ENCODE measurements at places on chromosomes 5 and 9.

DNA sequence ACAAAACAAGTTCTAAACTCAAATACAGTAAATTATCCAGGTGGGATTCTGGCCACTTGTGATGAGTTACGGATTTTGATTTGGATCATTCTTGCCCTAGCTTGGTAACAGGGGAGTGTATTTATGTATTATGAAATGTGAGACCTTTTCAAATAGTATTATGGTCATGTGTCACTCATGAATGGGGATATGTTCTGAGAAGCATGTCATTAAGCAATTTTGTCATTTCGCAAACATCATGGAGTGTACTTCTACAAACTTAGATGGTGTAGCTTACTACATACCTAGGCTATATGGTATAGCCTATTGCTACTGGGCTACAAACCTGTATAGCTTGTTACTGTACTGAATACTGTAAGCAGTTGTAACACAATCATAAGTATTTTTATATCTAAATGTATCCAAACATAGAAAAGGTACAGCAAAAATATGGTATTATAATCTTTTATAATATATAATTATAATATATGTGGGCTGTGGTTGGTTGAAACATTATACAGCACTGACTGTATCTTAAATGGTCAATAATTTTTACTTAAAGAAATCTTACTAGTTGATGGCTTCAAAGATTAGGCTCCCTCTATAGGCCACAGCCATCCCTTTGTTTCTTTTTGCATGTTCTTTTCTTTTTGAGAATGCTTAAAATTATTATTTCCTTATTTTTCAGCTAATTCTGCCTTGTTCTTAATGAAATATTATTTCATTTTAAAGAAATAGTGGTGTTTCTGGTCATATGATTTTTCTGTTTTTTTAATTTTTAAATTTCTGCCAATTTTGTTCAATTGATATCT is 128.4 kb downstream of the MAST4 start:
- no peak for DNase-seq

DNA sequence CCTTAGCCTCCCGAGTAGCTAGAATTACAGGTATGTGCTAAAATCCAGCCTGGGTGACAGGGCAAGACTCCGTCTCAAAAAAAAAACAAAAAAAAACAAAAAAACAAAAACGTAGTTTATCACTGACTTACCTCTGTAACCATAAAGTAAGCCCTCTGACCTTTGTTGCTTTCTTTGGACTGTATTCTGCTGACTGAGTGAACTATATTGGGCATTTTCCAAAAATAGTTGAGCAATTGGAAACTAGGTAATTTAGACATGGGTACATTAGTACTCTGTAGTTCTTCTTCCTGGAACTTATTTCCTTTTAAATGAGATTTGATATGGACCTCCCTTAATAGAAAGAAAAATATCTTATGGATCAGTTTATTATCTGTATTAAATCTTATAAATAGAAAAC is 66.6 kb downstream of the ANKHD1 start:
- no peak for DNase-seq

DNA sequence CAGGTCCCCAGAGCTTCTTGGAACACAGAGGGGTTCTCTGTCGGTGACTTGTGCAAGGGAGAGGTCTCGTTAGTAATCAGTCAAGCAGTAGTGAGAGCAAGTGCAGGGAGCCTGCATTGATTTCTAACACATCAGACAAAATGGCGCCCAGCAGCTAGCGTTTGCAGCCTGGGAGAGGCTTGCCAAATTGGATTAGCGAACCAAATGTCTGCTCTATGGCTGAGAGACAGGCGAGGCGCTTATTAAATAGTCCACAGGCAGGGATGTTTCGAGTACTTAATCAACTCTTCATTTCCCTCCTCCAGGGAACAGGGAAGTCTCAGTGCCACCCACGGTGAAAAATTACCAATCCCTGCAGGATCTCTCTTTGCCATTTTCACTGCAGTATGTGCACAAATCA is 131.4 kb upstream of the SHB start:
- DNase-seq, result no peak

DNA sequence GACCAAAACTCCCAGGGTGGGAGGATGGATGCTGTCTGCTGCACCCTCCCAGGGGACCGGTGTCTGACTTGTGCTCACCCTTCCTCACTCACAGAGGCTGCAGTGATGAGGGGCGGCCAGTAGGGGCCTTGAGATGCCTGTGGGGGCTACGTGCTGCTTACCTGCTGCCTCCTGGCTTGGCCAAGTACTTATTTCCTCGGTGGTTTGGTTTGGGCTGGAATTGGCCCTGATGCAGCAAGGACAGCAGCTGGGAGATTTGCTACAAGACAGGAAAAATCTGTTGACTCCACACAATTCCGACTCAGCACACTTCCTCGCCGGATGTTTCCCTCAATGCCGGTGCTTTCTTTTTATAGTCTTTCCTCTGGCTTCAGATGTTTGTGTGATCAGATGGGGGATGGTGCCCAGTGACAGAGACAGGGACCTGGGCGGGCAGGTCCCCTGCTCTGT is 6.6 kb downstream of the PCDH12 start:
- DNase-seq, result no peak

DNA sequence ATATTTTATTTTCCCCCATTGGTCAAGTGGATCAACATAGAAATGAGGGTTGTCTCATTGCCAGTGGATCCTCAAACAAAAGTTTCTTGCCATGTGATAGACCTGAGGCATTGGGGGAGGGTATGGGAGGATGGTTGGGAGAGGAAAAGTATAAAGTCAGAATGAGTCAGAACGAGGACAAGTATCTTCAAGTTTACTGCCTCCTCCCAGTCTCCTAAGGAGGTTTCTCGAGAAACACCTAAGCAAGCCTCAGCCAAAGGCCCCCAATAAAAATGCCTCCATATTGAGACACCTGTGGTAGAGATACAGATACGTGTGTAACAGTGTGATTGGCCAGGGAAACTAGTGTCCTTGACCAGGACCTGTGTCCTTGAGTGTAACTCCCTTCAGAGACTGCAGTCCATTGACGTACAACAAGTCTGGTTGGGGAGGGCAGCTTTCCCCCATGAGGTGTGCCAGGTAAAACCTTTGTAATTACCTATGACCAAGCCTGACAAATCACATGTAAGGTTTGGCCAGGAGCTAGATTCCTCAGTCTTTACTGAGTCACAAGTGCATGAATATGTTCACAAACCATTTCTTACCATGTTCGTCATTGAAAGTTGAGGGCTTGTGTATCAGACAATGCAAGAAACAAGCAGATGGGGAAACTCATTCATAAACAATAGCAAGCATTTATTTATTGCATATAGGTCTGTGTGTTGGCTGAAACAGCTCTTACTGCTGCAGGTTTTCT is 198.6 kb upstream of the SH3GL2 start:
- no peak for DNase-seq

DNA sequence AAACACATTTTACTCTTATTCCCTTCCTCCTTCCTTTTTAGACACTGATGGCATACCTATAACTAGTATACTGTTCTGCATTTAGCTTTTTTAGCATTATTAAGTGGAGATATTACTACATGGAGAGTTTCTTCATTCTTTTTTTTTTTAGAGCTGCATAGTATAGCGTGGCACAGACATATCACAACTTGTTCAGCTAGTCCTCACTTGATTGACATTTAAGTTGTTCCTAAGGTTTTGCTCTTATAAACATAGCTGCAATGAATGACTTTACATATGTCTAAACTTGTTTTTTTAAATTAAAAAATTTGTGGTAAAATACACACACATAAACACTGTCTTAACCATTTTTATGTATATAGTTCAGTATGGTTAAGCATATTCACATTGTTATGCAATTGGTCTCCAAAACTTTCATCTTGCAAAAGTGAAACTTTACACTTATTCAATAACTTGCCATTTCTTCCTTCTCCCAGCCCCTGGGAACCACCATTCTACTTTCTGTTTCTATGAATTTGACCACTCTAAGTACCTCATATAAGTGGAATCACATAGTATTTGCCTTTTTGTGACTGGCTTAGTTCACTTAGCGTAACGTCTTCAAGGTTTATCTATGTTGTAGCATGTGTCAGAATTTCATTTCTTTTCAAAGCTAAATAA is 48.7 kb downstream of the ANKDD1B start:
- no peak for DNase-seq

DNA sequence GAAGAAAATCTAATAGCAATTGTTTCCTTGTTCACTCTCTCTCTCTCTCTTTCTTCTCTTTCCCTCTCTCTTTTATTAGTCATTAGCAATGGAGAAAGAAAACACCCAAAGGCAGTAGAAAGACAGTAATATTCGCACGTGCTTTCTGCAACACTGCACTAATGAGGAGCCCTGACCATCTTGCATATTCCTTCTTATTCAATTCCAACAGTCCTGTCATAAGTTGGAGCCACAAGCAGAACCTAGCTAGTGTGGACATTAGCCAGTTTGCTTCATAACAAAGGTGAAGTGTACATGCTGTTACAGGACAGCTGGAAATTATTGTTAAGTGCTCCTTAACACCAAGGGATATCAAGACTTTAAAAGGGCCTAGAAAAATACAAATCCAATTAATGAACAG is 63.4 kb downstream of the TRIM32 start:
- DNase-seq, result no peak

DNA sequence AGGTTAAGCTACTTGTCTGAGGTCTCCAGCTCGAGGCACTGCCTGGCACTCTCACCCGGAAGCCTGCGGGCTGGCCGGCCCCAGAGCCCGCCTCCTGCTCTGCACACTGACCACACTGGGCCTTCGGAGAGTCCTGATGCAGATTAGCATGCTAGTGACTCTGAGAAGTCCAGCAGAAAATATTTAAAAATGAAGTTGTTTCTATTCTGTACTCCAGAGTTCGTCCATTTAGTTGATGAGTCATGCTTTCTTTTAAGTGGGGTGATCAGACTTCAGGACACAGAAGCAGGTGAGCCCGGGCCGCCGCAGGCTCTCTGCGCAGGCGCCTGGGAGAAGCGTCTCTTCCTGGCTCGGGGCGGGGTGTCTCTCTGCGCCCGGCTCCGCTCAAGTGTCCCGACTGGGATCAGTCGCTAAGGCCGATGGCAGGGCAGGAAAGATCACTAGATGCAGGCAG is 32.5 kb downstream of the FAM240B start:
- DNase-seq, result no peak

GRCh38 chr5:91976451-91976850 is 593.3 kb upstream of the ARRDC3 start:
- DNase-seq, result no peak

- DNase-seq, result no peak
These were observed 5.1 kb upstream of the ORM1 start for GRCh38 chr9:114317665-114318357.

- DNase-seq, result no peak
These were observed 344.1 kb downstream of the TMEM38B start for GRCh38 chr9:106038266-106039001.

DNA sequence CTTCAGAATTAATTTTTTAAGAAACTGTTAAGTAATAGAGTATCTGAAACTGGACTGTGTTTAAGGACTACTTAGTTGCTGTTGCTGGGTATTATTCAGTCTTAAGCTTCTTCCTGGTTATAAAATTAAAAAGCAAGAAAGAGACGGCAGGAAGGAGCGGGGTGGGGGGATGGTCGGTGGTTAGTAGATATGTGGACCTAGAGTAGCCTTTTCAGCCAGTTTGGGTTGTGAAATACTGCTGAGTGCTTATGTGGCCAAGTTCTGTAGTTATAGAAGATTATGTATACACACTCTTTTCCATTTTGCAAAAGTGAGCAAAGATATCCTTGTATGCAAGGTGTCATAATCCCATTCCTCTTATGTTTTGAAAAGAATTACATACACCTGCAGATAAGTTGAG is 28.5 kb downstream of the TRIO start:
- DNase-seq, result no peak

GRCh38 chr9:116387934-116388698 is 234.5 kb downstream of the PAPPA start:
- no peak for DNase-seq

DNA sequence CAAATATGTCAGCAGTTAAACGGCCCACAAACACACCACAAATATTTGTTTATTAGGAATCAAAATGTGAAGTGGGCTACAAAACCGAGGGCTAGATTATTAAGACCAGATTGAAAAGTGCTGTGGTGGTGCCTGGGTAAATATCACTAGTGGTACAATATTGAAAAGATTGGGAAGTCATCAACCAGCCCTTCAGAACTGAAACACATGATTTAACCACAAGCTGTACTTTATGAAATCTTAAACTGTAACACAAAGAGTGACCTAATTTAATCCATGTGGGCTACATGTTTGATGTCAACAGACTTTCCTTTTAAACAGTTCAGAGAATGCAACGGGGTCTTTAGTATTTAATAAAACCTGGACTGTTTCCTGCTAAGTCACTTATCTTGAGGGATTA is 182.3 kb downstream of the SPATA31D1 start:
- DNase-seq, result no peak

- DNase-seq, result no peak
These were observed 72.7 kb upstream of the SPATA31D4 start for GRCh38 chr9:81855538-81855937.

- DNase-seq, result no peak
These were observed 29.2 kb upstream of the ARHGEF28 start for GRCh38 chr5:73596705-73597328.

GRCh38 chr5:74092766-74093165 is 466.8 kb downstream of the ARHGEF28 start:
- DNase-seq, result no peak

GRCh38 chr5:74085782-74086181 is 459.8 kb downstream of the ARHGEF28 start:
- no peak for DNase-seq
